ENCODE measurements at places on chromosomes 11 and 22. TPM values are rescaled to one million over a fixed set of nuclear protein-coding genes. Genes with fewer than 3 reads are reported as not detected.

DNA sequence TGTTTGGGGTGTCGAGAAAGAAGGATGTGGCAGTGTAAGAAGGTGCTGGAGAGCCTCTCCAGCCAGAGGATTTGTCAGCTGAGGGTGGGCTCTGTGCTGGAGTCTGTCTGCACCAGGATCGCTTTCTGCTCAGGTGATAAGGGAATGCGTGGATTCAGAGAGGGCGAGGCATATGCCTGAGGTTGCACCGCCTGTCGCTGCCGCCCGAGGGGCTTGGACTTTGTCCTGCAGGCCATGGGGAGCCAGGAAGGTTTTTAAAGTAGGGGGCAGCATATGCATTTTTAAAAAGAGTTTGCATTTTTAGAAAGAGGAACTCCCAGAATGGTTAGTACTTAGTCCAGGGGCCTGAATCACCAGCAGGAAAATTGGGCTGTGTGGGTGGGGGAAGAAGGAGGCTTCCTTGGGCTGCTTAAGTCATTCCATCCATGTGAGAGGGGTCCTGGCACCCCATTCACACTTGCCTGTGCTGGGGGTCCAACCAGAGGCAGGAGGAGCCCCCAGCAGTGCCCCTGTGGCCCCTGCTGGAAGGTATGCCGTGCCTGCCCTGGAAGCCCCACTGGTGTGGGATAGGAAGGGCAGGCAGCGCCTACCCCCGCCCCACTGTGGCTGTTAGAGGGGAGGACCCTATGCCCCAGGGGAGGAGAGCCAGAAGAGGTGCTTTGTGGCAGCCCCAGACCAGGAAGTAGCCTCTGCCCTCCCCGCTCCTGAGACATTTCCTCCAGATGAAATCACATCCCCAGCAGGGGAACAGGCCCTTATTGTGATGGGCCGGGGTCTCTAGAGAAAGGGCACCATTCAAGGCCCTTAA lies 35.8 kb upstream of the MYRF start:
- ATAC-seq = no peak

DNA sequence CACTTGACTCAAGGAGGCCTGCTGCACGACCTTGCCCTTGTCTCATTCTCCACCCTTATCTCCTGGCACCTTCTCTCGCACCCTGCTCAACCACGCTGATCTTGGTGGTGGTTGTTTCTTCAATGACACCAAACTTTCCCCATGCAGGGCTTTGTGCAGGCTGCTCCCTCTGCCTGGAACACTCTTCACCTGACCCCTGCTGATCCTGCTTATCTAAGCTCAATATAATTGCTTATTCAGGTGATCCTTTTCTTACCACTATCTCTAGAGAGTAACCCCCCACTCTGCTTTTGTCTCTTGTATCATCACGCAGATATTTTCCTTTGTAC lies 604.4 kb downstream of the BUD13 start:
- ATAC-seq = no peak

GRCh38 chr11:13303668-13304649 lies 26.4 kb downstream of the BMAL1 start:
- ATAC-seq = peak; percentile 40

DNA sequence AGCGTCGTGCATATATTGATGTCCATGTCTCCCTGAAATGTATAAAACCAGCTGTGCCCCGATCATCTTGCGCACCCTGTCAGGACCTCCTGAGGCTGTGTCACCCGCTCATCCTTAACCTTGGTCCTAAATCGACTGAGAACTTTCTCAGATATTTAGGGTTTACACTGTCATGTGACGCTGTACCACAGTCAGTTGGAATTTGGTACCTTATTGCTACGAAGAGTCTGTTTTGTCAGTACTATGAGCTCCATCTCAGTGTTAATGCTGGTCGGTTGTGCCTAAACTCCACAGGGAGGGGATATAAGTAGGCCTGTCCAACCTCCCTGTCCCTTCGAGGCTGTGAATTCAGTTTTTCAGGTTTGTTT lies 1.8 kb upstream of the IFITM2 start:
- no peak for ATAC-seq

GRCh38 chr11:80815752-80816453 lies 1375.1 kb upstream of the TENM4 start:
- ATAC-seq = no peak

HEPHL1 gene
- not detected for total RNA-seq

GRCh38 chr22:39264349-39265038 lies 19.7 kb upstream of the PDGFB start:
- no peak for ATAC-seq

GRCh38 chr11:27582621-27583020 lies 76.1 kb upstream of the LIN7C start:
- ATAC-seq = no peak

DNA sequence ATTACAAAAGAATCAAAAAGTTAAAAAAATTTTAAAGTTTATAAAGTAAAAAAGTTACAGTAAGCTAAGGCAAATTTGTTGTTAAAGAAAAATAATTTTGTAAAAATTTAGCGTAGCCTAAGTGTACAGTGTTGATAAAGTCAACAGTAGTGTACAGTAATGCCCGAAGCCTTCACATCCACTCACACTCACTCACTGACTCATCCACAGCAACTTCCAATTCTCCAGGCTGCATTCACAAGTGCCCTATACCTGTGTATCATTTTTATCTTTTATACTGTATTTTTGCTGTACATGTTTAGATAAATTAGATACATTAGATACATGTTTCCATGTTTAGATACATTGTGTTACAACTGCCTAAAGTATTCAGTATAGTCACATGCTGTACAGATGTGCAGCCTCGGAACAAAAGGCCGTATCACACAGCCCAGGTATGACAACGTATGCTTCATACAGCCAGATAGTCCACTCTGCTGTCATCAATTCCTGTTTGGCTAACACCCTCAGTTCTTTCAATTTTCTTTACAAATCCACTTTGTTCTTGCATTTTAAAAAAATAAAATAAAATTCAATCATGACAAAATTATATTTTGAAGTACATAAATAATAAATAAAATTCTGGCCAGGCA lies 80.7 kb downstream of the RBFOX2 start:
- no peak for ATAC-seq

RIMBP3C gene
- total RNA-seq = 0.19 TPM

DNA sequence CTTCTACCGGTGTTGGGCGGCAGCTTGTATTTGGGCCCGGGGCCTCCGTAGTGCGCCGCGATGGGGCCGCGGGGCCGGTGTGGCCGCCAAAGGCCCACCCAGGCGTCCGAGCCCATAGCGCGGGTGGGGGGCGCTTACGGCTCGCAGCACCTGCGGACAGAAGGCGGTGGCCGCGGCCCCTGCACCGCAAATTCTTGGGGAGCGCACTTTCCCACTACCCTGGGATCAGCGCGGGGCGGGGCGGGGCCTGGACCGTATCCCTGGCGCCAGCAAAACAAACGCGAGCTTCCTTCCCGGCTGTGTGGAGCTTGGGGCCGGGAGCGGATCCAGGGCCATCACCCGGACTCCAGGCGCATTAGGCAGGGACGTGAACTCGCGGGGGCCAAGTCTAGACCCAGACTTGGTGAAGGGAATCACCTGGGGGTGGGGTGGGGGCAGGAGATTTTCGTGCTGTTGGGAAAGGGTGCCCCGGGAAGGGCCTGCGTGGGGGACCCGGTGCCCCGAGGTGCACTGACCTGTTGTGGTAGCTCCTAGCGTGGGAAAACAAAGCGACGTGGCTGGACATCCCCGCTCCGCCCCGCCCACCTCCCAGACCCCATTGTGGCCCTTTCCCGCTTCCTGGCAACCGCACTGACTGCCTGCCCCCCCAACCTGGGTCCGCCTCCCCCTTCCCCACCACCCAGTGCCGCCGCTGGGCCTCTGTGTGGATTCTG lies 2.3 kb upstream of the TYMP start:
- peak; percentile 12 for ATAC-seq

MAP6 gene
- total RNA-seq = 0.21 TPM

DNA sequence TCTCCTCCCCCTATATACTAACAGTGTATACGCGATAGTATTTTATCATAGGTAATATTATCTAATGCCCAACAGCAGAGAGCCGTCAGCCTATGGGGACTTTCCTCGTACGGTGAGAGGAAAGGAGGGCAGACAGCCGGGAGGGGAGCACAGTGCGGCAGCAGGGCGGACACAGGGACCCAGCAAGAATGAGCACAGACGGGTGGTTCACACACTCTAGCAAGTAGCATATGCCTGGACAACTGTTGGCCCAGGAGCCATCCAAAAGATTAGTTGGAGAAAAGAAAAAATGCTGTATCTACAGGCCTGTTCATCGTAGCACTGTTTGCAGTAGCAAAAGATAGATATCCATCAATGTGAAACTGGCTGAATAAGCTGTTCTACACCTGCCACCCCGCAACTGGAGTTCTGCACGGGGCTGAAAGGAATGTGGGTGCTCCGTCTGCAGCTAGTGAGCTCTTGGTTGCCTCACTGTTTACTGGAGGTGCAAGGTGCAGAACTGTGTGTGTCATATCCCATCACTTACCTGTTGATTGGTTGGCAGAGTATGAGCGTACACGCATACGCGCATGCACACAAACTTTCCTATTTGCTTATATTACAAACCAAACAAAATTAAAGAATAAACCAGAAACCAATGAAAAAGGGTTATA lies 324.3 kb downstream of the TBC1D22A start:
- ATAC-seq = no peak

DNA sequence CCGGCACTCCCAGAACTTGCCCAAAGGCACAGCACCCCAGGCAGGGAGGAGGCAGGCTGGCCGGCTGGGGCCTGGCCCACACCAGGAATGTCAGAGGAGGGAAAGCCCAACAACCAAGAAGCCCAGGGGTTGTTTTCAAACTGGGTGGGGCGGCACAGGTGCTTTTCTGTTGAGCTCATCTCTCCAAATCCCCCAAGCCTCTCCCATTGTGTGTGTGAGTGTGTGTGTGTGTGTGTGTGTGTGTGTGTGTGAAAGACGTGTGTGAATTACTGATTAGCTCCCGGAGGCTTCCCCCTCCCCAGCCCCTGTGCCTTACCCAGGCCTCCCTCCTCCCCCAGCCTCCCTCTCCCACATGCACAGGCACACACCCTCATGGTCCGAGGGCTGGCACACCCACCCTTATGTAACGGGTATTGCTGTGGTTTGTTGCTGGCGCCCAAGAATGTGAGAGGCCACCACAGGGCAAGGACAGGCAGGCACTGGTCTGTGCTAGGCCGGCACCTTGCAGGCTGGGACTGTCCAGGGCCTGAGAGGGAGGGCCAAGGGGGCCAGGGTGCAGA lies 15.9 kb downstream of the TRIM29 start:
- ATAC-seq = no peak

GSTT2 gene
- 0.29 TPM for total RNA-seq

GRCh38 chr11:10931761-10932670 lies 74.2 kb upstream of the ZBED5 start:
- no peak for ATAC-seq

DNA sequence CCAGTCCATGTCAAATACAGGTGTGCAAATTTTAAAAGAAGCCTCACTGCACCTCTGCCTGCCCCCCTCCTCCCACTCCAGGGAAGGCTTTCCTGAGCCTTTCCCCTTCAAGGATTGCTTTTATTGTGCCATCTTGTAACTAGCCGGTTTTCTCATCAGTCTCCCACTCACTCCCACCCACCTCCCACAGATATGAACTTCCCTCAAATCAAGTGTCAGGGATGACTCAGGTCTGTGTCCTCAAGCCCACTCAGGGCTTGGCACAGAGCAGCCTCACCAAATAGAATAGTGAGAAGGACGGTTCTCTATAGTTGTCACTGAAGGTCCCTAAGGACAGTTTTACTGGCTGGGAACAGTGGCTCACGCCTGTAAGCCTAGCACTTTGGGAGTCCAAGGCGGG lies 43.0 kb downstream of the THAP12 start:
- peak; percentile 29 for ATAC-seq

GRCh38 chr11:1485504-1485885 lies 1.1 kb downstream of the MOB2 start:
- no peak for ATAC-seq

GRCh38 chr11:127217452-127218274 lies 217.1 kb upstream of the KIRREL3 start:
- ATAC-seq = no peak

KRTAP5-11 gene
- total RNA-seq = not detected

- no peak for ATAC-seq
Observed at GRCh38 chr11:83717537-83717936, 431.4 kb upstream of the CCDC90B start.

ENTHD1 gene
- 0.58 TPM for total RNA-seq

- no peak for ATAC-seq
Observed at GRCh38 chr22:17315310-17315709, 54.0 kb upstream of the CECR2 start.

YAP1 gene
- 0.30 TPM for total RNA-seq

DNA sequence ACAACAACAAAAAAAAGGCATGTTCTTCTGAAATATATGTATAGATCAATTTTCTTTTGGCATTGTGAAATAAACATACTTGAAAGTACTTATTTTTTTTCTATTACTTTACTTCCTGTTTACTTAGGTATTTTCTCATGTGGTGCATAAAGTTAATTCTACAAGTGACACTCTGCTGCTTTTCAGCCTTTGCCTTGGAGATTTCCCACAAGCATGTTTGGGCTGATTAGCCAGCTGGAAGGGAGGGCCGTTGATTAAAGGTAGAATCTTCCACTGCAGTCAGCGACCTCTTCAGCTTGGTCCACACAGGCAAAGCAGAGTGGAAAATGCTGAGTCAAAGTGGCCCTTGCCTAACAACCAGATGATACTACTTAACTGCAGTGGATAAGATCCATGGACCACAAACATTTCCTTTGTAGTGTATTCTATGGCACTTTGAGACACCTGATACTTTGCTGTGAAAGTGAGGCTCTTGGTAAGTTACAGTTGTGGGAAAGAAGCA lies 176.0 kb downstream of the ARHGAP42 start:
- no peak for ATAC-seq

DNA sequence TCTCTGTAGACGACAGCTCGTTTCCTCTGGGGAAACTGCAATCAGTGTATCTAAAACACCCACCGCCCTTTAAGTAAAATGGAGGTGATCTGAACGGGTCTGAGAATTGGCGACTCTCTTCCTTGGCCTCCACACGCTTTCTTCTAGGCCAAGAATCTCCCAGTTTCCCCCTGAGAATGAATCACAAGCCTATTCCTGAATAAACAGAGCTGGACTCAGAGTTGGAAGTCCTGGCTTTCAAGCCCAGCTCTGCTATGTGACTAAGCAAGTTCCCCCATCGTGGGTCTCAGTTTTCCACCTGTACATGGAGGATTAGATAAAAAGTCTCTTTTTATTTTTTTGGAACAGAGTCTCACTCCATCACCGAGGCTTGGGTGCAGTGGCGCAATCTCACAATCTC lies 200.4 kb downstream of the MN1 start:
- ATAC-seq = no peak

Measured in activated T-helper 17 cell treated with anti-CD3 and anti-CD28 coated beads, Interleukin-2, amount 50 U/mL, for 72 hours (primary cell).